C1 segment of cervical spinal cord (tissue), 14 donors: ENCODE measurements at places on chromosomes 2 and 18.
A peak's percentile ranks its signal among the peaks of the same experiment; 100 is the strongest.

DNA sequence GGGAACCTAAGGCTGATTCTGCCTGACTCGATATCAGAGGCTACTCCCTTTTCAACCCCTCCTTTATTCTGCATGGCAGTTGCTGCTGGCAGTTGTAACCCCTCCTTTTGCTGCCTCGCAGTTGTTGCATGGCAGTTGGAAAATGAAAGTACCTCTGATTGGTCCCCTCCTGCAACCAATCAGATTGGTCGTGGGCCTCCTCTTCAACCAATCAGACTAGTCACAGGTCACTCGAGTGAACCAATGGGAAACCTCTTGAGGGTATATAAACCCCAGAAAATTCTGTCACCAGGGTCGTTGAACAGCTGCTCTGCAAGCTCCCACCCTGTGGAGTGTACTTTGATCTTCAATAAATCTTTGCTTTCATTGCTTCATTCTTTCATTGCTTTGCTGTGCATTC lies 294.3 kb upstream of the SLC8A1 start:
- no peak for DNase-seq

GRCh38 chr2:5942204-5942603 lies 250.0 kb downstream of the SOX11 start:
- no peak for DNase-seq

GRCh38 chr18:74389171-74389927 lies 67.8 kb downstream of the DIPK1C start:
- no peak for DNase-seq

DNA sequence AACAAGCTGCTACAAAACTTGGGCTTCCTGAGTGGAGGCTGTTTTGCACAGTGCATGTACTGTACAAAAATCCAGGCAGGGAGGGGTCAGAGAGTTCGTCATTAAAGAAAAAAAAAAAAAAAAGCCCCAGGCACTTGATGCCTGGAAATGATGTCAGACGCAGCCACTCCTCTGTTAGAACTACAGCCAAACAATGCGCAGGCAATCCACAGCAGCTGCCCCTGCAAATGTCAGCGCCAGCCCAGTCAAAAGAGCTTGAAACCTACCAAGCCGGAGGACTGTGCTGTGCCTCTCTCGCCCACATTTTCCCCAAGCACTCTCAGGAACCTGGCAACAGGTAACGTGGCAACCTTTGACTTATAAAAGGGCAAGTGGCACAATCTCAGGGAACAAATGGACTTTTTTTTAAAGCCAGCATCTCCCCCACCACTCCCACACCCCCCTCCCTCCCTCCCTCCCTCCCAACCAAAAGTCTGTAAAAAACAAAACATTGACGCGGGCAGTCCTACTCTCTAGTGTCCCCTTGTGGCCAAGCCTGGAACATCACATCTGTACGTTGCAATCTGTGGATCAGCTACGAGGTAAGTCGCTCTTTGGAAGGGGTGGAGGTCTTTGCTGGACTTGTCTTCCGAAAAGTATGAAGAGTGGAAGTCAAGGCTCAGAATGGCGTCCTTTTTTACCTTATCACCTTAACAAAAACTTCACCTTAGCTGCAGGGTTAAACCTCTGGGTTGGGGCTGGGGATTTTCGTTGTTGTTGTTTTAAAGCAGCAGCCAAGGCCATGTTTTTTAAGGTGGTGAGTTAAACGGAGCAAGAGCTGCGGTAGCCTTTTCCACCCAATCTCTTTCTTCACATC lies 144.2 kb downstream of the TGIF1 start:
- peak; percentile 97 for DNase-seq

GRCh38 chr2:114769110-114769509 lies 326.7 kb downstream of the DPP10 start:
- no peak for DNase-seq

DNA sequence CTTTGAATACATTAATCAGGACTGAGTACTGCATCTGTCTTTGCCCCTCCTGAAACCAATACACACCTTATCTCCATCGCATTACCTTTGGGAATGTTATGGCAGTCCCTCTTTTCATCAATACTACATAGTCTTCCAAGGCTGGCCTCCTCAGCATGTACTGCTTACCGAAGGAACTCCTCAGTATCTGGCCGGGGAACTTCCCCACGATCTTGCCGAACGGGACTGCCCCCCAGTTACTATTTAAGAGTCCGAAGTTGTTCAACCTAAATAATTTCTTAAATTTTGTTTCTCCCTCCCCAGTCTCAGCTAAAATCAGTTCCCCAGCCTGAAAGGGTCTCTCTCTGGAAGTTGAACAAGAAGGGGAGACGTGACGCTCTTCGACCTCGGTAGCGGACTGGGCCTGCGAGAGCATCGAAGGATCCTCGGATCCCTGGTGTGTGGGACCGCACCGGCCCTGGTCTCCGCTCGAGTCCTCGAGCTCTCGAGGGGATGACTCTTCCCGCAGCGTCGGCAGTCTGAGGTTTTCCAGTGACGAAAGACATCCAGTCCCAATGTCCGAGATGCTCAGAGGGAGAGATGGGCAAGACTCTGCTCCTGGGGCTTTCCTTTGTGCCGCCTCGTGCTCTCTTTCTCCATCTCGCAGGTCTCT lies 489 bp downstream of the TRMT61B start:
- DNase-seq, result no peak

DNA sequence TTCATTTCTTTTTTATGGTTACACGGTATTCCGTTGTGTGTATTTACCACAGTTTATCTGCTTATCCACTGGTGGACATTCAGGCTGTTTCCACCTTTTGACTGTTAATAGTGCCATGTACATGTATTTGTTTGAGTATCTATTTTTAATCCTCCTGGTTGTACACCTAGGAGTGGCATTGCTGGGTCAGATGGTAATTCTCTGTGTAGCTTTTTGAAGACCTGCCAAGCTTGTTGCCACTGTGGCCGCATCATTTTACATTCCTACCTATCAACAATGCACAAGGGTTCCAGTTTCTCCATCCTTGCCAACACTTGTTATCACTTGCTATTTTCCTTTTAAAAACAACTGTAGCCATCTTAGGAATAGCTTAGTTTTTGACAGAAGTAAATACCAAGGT lies 13.3 kb downstream of the MPHOSPH10 start:
- DNase-seq, result no peak

DNA sequence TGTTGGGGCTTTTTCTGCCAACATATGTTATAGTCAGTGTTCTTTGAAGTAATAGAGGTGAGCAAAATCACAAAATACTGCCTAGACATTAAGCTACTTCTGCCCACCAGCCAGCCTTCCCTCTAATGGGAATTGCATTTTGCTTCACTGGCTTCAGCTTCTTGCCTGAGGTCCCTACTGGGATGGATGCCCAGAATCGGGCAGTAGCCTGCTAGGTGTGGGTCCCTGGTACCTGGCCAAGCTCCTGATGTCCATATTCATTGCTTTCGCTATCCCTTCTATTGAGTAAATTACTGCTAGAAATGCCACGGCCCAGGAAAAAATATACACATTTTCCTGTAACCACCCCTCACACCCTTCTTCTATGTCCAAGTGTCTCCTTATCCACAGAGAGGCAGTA lies 27.0 kb downstream of the CRYGD start:
- no peak for DNase-seq

DNA sequence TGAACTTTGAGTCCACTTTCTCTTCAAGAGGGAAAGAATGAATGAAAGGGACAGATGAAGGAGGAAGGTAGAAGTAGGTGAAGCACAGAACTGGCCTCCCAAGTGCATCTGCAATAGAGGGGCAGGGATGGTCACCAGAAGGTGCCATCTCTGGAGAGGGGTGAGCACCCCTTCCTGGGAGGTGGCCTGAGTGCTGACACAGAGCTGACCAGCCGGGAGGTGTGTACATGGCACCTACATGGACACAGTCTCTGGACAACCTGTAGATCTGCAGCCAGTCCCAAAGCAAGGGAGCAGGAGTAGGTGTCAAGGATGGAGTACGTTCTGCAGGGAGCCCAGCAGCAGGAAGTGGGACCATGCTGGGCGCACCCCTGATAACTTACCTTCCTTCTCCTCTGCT lies 83.2 kb downstream of the TFCP2L1 start:
- DNase-seq, result no peak

GRCh38 chr2:96396095-96396494 lies 60.5 kb downstream of the NCAPH start:
- no peak for DNase-seq

- DNase-seq, result no peak
Observed at GRCh38 chr2:146461068-146461467, 1383.8 kb upstream of the ACVR2A start.

- no peak for DNase-seq
Observed at GRCh38 chr2:200159357-200159707, 147.2 kb upstream of the SPATS2L start.

DNA sequence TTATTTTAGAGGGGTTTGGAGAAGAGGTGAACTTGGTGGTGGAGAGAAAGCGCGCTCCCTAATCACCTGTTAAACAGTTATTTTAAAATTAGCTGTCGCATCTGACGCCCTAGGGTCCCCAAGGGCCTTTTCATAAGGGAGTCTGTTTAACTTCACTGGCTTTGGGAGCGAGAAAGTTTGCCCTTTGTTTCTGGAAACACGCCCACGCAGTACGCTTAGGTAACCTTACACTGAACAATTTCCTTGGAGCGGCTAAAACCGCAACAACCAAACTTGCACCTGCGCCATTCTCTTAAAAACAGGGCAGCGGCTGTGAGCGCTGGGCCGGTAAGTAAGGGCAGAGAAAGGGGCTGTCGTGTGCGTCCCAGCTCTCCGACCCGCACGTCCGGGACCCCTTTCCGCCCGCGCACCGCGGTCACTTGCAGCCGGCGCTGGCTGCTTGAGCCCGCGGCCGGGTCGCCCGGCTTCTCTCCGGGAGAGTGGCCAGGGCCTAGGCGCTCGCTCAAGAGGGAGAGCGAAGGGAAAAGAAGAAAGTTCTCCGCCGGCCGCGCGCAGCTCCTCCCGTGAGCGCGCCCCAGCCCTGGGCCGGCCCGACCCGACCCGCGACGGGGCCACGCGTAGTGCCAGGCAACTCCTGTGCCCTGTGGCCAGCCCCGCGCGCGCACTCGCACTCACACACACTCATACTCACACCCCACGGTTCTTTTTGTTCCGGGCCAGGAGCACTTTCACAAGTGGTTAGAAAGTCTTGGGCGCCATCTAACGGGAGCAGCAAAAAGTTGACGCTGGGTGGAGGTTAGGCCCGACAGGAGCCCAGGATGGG lies 19.2 kb downstream of the POU3F3 start:
- DNase-seq, result no peak

- no peak for DNase-seq
Observed at GRCh38 chr18:25454730-25455129, 102.8 kb upstream of the ZNF521 start.

DNA sequence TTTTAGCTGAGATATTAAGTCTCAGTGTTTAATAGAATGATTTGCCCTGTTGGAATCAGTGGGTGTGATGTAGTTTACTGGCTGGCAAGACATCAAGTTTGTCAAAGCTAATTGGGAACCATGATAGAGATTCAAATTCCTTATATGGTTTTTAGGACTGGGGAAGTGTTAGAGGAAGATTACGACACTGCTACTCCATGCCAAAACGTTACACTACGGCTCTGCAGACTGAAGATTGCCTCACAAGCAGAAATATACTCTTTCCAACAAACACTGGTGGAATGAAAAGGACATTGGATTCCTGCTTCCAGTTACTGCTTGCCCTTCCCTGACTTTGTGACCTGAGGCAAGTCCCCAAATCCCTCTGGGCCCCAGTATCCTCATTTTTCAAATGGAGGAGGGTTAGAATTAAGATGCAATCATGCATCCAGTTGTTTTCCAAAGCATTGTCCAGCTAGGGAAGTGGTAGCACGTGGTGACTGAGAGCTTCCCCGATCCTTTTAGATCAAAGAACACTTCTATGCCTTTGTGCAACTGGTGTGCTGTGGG lies 147.6 kb downstream of the CDC42EP3 start:
- DNase-seq, result no peak

GRCh38 chr2:21118302-21118920 lies 5.4 kb upstream of the TDRD15 start:
- DNase-seq, result no peak

DNA sequence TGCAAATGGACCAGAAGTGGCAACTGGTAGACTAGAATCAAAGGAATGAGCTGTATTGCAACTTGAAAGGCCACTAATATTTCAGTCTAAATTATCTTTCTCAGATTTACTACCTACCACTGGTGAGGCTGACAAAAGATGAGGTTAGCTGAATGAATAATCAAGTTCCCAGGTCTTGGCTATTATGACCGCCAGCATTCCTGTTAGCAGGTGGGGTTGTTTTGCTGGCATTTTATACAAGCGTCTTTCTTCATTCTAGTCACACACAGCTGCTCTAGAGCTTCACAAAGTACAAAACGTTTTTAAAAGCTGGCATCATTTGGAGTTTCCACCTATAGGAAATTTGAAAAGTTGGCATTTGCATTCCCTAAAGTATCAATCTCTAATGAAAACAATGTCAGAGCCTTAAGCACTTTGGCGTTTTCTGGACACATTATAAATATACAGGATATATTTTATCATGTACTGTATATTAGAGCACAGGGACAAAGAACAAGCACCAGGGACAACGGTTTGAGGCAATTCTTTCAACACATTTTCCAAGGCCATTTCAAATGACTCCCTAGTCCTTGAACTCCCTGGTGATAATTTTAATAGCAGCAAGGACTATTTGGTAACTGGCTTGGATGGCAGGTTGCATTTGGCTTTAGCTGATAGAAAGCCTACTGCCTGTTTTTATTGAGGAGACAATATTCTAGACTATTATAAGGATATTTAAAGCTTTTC lies 410.2 kb upstream of the CHST9 start:
- DNase-seq, result no peak

DNA sequence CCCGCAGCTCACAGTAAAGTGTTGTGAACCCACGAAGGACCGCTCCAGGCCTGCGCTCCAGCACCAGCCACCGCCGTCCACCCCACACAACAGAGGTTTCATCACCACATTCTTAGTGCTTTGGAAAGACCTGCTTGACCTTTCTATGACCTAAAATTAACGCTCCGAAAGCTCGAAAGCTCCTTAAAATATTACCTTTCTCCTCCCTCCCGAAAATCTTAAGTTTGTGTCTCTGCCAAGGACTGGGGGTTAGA lies 149.2 kb downstream of the TWIST2 start:
- DNase-seq, result no peak

- DNase-seq, result no peak
Observed at GRCh38 chr2:74917702-74918619, 40.5 kb upstream of the POLE4 start.

DNA sequence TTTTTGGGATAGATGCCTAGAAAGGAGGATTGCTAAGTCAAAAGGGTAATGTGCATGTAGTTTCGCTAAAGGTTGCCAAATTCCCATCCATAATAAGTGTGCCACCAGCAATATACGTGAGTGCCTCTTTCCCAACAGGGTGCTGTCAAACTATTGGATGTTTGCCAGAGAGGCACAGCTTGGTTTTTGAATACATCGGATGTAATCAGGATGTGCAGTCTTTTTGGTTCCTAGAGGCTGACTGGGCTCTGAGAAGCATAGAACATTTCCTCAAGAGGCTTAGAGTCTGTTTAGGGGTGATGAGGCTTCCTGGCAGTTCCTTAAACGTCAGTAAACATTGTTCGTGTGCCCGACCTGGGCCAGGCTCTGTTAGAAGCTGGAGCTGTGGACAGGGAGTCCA lies 28.0 kb downstream of the AGAP1 start:
- DNase-seq, result no peak

- DNase-seq, result no peak
Observed at GRCh38 chr2:100784681-100785080, 35.3 kb upstream of the NPAS2 start.
